ENCODE measurements at places on chromosomes 1 and 21.

GRCh38 chr1:77467021-77467595, 185.3 kb downstream of the AK5 start:
- no peak for DNase-seq

GRCh38 chr1:21298981-21299391, 8.7 kb upstream of the ECE1 start:
- no peak for DNase-seq

- DNase-seq: peak; percentile 98
These were observed 38.8 kb upstream of the SRSF10 start for GRCh38 chr1:24018611-24019580.

DNA sequence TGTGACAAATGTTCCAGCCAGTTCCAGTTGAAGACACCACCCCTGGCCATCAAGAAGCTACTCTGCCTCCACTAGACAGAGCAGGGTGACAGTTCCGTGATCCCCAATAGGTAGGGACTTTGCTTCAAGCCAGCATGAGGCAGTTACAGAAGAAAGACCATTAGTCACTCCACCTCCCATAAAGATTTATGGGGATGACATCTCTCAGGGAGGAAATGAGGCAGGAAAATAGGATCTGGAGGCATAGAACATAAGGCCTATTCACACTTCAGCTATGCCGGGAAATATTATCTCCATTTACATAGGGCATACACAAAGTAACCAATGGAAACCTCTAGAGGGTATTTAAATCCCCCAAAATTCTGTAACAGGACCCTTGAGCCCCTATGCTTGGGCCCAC, 3.5 kb upstream of the GBP7 start:
- no peak for DNase-seq

GRCh38 chr1:45862008-45862407, 58.6 kb downstream of the MAST2 start:
- no peak for DNase-seq

- DNase-seq: no peak
These were observed 49.0 kb upstream of the MAB21L3 start for GRCh38 chr1:116062201-116062600.

GRCh38 chr1:116008656-116009390, 32.5 kb downstream of the SLC22A15 start:
- no peak for DNase-seq

DNA sequence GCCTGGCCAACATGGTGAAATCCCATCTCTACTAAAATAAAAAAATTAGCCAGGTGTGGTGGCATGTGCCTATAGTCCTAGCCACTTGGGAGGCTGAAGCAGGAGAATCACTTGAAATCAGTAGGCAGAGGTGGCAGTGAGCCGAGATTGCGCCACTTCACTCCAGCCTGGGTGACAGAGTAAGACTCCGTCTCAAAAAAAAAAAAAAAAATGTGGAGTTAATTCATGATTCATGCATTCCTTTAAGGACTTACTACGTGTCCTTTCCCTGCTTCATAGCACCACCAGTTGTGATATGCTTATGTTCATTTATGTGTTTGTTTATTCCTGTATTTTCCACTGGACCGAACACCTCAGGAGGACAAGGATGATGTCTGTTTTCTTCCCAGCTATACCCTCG, 12.7 kb upstream of the PRELP start:
- DNase-seq: no peak

DNA sequence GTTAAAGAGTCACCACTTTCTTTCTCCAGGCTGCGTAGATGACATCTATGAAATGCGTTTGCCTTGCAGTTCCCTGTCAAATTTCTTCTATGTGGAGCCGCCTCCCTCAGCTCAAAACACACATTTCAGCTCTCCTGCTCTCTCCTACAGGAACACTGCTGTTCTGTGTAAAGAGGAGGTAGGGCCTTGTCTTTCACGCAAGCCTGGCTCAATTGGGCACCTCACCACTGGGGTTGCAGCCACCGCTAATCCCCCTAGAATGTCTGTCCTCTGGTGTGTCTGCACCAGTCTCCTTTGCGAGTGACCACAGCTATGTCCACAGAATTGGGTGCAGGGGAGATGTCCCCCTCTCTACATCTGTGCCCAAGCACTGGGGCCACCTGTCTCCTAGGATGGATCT, 31.8 kb upstream of the CFHR4 start:
- DNase-seq: no peak

DNA sequence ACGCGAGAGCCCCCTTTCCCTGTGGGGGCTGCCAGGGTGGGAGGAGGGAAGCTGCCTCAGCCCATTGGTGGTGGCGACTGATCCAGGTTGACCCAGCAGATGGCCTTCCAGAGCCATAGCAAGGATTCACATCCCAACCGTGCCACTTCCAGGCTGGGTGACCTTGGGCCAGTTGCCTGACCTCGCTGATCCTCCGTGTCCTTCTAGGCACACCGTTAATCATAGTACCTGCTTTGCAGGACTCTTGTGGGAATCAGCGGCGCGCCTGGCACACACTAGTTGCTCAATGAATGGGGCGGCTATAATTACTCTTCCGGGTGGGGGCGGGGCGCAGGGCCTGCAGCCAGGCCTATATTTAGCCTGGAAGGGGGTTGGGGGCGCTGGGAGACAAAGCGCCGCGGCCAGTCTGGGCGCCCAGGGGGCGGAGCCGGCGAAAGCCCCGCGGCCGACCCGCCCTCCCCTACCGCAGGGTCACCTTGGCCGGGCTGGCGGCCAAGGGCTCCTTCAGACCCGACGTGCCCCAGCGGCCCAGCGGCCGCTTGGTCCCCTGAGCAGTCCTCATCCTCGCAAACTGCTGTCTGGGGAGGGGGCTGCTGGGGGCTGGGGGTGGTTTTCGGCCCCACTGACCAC, 5.1 kb downstream of the HSPB7 start:
- DNase-seq: peak; percentile 39

DNA sequence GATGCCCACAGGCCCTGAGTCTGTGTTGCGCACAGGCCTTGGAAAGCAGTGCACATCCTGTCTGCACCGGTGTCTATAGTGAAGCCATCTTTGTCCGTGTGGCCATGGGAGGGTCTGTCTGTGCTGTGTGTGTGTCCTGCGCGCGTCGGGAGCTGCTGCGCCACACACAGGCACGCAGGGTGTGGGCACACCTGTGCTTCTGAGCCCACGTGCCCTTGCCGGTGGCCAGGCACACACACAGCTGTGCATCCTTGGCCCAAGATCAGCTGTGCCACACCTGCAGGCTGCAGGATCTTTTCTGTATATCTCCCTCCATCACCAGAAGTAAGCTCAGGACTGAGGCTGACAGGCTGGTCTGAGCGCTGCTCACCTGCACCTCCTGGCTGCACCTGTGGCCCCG, 3.2 kb upstream of the SAMD11 start:
- DNase-seq: no peak

GRCh38 chr21:45323487-45324311, 36.0 kb upstream of the POFUT2 start:
- no peak for DNase-seq

GRCh38 chr1:88730995-88731394, 46.9 kb downstream of the PKN2 start:
- DNase-seq: no peak

- no peak for DNase-seq
These were observed 57.5 kb downstream of the ENAH start for GRCh38 chr1:225595452-225595851.

GRCh38 chr1:59016390-59016789, 232.5 kb upstream of the JUN start:
- no peak for DNase-seq

GRCh38 chr1:187476671-187477070, 647.9 kb downstream of the PLA2G4A start:
- no peak for DNase-seq

DNA sequence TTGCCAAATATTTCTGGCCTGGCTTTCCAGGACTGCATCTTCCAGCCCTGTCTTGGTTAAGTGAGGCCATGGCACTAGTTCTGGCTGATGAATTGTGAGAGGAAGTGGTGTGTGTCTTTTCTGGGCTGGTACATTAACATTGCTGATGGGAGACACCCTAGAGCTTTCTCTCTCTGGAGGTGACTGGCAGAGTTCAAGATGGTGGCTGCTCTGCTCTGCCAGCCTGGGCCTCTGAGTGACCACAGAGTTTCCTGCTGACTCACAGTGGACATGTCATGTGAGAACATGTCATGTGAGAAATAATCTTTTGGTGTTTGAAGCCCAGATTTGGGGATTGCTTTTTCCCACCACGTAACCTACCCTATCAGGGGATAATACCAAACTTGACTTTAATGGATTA, 218.0 kb upstream of the KIAA0040 start:
- DNase-seq: no peak

DNA sequence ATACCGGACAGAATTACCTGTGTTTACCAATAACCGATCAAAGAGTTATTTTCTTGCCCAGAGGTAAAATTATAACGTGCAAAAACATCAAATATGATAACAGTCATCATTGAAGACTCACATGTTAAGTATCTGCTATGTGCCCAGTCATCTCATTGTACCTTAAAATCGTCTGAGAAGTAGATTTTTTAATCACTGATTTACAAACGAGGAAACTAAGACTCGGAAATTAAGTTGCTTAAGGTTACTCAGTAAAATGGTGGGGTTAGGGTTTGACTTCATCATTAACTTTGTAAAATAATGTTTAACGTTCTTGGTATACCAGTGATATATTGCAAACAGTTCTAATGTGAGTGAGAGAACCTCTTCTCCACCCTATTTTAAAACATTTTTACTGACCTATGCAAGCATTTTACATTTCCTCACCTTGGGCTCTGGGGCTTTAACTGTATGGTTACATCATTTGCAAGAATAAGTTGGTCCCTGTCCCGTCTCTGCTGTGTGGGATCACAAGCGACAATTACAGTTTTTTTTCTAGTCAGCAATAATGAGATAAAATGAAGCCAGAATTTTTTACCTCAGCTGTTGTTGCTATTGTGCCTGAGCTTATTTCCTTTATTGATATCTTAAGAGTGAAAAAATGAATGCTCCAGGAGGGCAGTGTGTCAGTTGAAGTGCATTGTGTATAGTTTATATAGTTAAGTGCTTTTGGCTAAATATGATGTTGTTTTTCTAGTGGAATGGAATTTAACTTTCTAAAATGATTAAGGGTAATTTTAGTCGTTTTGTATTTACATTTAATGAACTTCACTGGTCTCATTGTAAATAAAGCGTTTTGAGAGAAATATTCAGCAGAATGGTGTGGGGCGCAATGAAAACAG, 2.7 kb downstream of the RPRD2 start:
- no peak for DNase-seq

DNA sequence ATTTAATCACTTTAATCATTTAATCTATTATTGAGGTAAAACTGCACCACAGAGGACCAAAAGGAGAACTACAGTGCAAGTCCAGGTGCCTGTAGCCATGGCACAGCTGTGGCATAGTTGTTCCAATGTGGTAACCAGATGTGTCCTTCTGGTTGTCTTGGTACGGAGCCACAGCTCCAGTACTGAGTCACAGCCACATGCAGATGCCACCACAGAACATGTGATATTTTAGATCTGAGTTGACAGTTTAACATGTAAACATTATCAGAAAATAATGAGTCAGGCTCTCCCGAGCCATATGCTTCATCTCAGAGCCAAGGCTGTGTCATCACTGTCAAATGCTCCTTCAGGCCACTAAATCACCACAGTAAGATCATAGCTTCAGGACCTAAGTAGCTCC, 56.4 kb upstream of the RGS7 start:
- no peak for DNase-seq

DNA sequence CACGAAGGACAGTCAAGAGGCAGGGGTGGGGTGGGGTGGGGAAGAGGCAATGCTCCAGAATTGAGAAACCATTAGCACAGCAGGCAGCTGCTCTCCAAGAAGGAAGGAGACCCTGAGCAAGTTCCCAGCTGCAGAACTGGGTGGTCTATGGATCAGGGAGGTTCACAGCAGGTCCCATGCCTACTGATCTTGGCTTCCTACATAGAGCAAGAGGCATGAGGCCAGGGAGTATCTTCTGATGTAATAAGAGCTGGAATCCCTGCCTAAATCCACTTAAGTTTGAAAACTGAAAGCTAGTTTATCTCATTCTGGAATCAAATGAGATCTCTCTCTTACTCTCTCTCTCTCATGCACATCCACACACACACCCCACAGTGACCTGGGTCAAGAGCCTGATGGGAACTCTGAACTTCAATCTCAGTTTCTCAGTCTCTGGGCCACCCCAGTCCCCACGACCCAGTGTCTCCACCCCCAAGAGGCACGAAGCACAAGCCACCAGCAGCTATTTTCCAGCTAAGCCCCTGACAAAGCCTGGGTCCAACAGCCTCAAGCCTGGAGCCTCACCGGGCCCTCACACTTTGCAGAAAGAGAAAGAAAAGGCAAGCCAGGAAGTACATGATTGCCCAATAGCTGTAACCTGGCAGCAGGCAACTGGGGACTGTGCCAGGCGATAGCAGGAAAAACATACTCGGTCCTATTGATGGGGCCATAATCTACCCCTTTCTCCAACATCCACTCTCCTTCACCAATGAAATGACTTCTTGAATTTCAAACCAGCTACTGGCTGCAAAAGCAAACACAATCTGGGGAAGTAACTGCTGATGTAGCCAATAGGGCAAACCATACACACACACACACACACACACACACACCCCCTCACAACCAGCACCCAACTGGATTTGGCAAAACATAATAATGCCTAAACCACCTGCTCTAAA, 2.2 kb downstream of the NUAK2 start:
- no peak for DNase-seq

DNA sequence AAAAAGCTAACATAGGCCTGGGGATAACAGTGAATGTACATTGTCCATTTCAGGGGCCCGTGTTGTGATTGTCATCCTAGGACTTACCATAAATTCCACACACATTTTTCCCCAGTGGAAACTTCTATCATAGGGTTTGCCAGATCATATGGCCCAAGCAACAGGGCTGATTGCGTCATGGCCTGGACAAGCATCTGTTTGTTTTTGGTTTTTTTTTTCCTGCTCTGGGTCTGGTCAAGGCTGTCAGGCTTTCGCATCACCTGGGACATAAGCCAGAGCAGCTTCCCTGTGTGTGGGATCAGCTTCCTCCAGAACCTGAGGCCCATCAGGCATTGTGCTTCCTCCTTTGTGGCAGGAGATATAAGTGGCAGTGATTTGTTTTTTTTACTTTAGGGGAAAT, 598.5 kb upstream of the USP24 start:
- no peak for DNase-seq

- DNase-seq: no peak
These were observed 34.5 kb upstream of the HTR1D start for GRCh38 chr1:23251812-23252211.

DNA sequence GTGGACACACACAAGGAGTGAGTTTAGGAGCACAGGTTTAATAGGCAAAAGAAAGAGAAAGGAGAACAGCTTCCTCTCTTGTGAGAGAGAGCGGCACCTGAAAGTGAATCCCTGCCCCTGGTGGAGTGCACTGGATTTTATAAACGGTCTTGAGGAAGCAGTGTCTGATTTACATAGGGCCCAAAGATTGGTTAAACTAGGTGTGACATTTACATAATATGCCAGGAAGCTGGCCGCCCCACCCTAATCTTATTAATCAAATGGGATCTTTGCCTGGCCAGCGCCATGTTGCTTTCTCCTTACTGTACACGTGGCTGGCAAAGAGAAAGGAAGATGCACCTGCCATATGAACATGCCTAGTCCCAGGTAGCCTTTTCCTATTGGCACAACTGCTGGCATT, 38.7 kb downstream of the CFH start:
- no peak for DNase-seq

- no peak for DNase-seq
These were observed 680.3 kb downstream of the LRRIQ3 start for GRCh38 chr1:73517603-73518191.

- no peak for DNase-seq
These were observed 37.5 kb downstream of the CTNNBIP1 start for GRCh38 chr1:9872430-9873165.

Measured in HAP-1 (cell line).